ENCODE measurements at places on chromosomes 5 and 9. TPM values are rescaled to one million over a fixed set of nuclear protein-coding genes. Genes with fewer than 3 reads are reported as not detected.

NR4A3 gene
- under 0.01 TPM for total RNA-seq

GRIN1 gene
- not detected for total RNA-seq

GMCL2 gene
- not detected for total RNA-seq

KLF4 gene
- 28.2 TPM for total RNA-seq

SYK gene
- not detected for total RNA-seq

TAF9 gene
- total RNA-seq: 55.9 TPM

ALDH1A1 gene
- total RNA-seq: 4.0 TPM

MED10 gene
- 22.9 TPM for total RNA-seq

IL7R gene
- total RNA-seq: 4.2 TPM

KCNV2 gene
- total RNA-seq: not detected

PCDHB3 gene
- not detected for total RNA-seq

CLIC3 gene
- total RNA-seq: 4.7 TPM

AGGF1 gene
- total RNA-seq: 10.8 TPM

CTXN3 gene
- not detected for total RNA-seq

PCDHAC2 gene
- total RNA-seq: under 0.01 TPM

SLC6A3 gene
- not detected for total RNA-seq
